ENCODE measurements at places on chromosomes 1 and 21.

GRCh38 chr1:27148591-27148990, 6.3 kb downstream of the SLC9A1 start:
- DNase-seq: no peak

DNA sequence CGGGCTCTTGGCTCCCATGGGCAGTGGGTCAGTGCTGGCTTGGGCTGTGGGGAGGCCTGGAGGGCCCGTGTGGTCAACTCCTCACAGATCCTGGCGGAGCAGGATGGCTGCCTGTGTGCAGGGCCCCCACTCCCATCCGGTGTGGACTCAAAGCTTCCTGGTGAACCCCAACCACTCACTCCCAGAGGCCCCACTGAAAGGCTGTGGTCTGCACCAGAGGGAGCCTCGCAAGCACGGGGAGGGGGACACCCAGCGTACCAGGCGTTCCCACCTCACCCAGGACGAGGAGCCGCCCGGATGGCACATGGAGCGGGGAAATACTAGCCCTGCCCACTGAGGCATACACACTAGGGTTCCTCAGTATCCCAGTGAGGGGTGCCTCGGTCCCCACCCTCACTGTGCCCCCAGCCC, 75.4 kb upstream of the ACTRT2 start:
- no peak for DNase-seq

DNA sequence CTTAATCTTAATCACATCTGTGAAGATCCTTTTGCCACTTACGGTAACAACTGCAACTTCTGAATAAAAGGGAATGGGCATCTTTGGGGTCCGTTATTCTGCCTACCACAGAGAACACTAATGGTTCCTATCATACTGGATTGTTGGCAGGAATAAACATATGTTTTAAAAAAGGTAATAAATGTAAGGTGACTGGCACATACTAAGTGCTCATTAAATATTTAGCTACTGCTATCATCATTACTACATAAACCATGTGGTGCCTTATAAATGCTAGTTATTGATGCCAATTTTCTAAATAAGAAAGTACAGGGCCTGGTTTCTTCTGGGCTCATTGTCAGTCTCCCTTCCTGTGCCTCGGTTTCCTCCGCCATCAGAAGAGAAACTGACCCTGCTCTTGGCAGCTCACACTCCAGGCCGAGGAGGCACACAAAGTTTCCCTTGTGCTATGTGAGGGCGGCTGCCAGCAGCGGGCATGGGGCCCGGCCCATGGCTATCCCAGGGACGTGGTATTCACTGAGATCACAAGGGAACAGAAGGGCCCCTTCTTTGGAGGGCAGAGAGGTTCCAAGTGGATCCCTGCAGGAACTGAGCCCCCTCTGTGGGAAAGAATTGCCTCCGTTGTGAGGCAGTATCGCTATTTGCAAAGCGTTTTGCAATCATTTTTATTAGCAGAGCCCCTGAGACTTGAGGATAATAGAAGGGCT, 26.2 kb downstream of the NAV1 start:
- DNase-seq: no peak

DNA sequence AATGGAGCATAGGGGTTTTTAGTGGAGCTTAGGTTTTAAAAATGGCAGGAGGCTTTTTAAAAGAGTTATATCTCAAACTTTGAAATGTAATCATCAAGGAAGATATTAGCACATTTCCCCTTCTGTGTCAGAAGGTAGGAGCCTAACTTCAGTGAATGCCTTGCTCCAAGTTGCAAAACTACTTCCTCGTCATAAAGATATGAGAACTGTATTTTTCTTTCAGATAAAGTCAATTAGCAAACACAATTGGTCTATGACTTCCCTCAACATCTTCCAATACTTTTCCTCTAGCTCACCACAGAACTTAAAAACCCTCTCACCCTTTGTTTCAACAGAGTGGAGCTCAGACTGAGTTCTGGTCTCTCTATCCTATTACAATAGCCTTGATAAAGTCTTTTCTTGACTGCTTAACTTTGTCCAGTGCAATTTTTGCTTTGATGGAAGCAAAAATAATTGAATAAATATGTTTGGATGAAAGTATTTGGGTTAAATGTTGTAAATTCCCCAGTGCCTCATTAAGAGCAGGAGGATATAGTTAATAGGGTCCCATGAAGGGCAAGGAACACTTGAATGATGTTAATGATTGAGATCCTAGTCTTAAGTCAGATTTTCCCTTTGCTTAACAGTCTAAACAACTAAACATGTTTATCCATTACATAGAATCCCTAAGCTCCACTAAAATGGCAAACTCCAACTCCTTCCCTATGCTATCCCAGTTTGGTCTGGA, 58.9 kb downstream of the TNFSF18 start:
- no peak for DNase-seq

DNA sequence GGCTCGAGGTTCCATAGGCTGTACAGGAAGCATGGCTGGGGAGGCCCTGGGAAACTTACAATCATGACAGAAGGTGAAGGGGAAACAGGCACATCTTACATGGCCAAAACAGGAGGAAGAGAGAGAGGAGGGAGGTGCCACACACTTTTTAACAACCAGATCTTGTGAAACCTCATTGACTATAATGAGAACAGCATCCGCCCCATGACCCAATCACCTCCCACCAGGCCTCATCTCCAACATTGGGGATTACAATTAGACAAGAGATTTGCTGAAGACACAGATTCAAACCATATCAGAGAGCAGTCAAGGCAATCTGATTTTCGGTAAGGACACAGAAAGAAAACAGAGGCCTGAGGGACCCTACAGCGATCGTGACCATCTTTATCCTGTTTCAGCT, 41.7 kb downstream of the TNFRSF9 start:
- no peak for DNase-seq

DNA sequence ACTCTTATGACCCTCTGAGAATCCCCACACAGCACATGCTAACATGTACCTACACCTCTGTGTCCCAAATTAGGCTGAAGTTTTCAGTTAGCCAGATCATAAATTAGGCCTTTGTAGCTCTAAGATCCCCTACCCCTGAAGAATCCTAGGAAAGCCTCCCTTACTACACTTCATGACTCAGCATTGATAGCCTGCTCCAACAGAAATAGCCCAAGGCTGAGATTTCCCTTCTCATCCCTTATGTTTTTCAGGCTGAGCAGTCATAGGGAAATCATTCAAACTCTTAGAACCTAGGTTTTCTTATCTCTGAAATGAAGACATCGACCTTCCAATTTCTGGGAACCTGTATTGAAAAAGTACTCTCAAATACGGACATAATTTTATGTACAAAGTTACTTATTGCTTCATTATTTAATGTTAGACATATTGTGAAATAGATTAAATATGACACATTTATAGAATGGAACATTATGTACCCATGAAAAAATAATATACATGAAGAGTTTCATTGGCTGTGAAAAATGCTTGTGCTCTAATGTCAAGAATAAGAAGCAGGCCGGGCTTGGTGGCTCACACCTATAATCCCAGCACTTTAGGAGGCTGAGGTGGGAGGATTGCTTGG, 122.4 kb upstream of the UBE2U start:
- no peak for DNase-seq

DNA sequence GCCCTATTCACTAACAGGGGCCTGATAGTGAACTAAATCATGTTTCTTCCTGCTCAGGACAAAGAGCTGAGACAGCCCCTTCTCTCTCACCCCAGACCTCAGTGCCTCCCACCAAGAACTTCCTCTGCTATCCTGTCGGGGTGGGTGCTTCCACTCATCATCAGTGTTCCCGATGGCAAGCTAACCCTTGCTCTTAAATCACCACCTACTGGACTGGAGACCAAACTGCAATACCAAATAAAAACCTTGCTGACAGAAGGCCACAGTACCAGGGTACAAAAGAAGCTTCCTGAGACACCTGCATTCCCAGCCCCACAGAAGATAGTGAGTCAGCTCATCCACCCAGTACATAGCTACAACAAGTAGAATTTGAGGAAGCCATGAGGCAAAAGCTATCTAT, 799.5 kb downstream of the LTN1 start:
- no peak for DNase-seq

DNA sequence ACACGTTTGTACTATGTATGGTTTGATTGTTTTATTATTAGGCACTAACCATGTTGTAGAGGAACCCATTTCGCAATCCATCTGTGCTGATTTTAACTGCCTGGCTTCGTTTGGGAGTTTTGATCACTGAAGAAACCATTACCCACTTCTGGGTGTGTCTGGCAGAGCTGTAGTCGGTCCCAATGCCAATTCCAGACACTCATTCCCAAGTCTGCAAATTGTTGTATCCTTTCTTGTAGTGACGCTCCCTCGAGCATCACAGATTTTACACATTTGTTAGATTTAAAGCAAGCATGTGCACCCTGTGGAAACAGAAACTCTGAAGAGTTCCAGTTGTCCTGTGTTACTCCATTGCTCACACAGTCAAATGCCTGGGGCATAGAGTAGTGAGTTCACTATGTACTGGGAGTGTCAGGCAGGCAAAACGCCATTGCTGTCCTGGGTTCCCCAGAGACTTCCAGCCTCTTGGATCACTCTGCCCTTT, 31.0 kb upstream of the EFCAB14 start:
- no peak for DNase-seq

GRCh38 chr1:56957931-56958330, 7.9 kb downstream of the C8B start:
- no peak for DNase-seq

GRCh38 chr21:45940621-45941337, 40.8 kb upstream of the COL6A1 start:
- no peak for DNase-seq

DNA sequence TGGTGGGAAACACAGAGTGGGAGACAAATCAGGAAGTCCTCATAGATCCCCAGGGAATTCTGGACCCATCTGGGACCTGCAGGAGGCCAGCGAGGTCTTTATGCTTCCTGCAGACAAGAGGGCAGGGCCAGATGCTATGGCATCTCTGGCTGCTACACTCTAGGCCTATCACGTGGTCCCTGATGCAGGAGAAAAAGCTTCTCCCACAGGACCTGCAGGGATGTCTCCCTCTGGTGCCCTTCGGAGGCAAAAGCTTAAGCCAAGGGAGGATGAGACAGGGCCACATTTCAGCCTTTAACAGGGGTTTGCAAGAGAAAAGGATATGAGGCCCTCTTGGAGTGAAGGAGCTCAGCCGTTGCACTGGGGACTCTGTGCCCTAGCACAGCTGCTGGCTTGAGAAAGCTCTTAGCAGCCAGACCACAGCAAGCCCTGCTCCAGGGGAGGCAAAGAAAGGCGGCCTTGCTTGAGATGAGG, 243.0 kb downstream of the C1orf94 start:
- no peak for DNase-seq

DNA sequence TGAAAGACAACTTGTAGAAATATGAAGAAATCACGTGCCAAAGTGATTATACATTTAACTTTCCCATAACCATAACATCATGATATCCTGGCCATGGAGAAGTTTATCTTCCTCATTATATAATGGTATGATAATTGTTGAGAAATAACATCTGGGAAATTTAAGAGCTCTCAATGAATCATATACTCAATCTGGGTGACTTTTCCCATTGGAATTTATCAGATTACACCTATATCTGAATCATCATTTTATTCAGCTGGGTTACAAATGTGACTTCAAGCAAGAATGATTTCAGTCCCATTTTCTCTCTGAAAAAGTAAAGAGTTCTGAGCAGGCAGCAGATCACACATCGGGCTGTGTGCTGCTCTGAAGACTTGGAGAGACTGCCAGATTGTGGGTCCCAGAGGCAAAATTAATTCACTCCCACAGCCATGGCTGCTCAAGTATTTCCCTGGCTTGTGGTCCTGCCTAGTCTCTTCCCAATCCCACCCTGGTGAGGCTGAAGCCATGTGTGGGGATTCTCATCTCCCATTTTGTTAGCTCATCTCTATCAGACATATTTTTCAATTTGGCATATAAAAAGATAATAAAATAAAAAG, 278.0 kb downstream of the MRPL39 start:
- no peak for DNase-seq

DNA sequence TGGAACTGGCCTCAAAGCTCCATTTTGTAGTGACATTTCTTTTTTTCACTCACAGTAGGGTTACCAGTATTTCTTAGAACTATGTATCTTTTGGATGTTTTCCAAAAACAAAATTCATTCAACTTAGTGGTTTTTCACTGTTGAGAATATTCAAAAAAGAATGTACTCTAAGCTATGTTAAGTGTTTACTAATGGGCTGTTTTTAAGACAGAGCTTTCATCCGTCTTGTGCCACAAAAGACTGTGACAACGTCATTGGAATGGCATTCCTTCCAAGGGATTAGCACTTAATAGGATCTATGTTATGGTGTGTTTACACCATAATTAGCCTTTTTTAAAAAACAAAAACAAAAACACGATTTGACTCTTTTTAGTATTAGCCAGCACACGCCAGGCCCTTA, 66.8 kb downstream of the TTC3 start:
- DNase-seq: no peak

DNA sequence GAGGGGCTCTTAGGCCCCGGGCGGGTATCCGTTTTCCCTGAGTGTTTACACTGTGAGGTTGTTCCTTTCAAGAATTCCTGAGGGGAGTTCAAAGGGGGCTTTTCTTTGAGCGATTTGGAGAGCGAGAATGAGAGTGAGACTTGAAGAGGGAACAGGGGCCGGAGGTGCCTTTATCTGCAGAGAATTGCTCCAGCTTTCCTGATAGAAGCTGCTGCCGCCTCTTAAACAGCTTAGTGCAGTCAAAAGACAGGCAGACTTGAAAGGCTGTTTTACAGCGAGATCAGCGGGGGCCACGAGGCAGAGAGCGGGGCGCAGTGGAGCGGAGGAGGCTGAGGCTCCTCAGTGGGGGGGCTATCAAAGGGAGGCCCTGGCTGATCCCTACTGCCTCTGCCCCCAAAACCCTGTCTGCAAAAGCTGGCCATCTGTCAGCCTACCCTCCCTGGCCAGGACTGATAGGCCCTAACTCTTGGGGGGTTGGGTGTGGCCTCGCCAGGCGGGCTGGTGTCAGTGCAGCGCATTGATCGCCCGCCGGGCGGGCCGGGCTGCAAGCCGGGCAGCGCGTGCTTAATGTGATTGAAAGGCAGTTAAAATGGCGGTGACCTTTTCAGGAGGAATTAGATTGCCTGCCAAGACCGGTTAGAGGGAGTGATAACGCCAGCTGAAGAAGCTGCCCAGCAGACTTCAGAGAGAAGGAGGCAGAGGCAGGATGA, 36.4 kb downstream of the TMEM53 start:
- DNase-seq: no peak

DNA sequence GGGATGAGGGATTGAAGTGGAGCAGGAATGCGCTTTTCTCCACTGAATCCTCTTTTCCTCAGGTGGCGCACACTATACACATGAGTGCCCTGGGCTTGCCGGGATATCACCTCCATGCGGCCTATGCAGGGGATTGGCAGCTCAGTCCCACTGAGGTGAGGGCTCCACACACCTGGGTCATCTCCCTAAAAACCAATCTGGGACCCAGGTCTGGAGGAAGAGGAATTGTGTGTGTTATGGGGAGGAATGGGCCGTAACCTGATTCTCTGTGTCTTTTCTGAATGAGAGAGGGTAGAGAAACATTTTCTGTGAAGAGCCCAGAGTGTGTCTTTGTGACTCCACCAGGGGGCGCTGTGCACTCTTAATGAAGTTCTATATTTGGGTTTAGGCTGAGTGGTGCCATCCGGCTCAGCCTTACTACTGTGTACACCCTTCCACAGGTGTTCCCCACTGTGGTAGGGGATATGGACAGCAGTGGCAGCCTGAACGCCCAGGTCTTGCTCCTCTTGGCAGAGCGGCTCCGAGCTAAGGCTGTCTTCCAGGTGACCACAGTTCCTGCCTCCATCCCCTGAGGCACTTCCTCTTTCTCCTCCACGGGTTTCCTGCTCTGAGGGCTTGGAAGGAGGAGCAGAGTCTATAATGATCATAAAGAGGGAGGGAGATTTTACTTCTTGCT, 1.5 kb downstream of the TOMM40L start:
- DNase-seq: peak; percentile 80

Measured in activated T-helper 9 cell treated with anti-CD3 and anti-CD28 coated beads, Interleukin-2, amount 50 U/mL, for 16 hours (primary cell).